ENCODE measurements at places on chromosomes 6 and 20.

DNA sequence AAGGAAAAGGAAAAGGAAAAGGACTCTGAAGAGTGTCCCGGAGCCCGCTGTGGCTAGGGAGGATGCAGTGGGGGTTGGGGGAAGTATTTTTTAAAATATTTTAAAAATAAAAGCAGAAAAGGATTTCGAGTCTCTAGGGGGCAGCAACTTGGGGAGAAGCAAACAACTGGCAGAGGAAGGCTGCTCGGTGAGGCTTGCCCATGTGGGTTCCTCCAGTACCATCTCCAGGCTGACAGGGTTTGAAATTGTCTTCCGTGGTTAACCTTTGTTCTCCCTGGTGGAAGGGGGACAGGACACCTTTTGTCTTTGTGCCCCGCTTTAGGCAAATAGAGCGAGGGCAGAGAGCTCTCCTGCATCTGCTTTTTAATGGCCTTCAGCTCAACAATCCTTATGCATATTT is 60.4 kb upstream of the SNX9 start:
- DNase-seq, result no peak

- DNase-seq, result peak; percentile 96
Measured at GRCh38 chr20:47453167-47453782, 48.4 kb upstream of the NCOA3 start.

DNA sequence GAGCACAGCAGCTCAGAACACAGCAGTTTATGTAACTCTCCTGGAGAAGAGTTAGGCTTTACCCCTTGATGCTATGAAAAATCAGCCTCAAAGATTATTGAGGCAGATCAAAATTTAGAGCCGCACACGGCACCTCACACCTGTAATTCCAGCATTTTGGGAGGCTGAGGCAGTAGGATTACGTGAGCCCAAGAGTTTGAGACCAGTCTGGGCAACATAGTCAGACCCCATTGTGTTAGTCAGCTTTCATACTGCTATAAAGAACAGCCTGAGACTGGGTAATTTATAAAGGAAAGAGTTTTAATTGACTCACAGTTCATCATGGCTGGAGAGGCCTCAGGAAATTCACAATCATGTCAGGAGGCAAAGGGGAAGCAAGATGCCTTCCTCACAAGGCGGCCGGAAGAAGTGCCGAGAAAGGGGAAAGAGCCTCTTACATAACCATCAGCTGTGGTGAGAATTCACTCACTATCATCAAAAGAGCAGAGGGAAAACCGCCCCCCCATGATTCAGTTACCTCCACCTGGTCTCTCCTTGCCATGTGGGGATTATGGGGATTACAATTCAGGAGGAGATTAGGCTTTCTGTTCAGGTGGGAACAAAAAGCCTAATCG is 87.7 kb downstream of the SGK1 start:
- DNase-seq, result no peak

- no peak for DNase-seq
Measured at GRCh38 chr6:34057191-34057590, 88.7 kb downstream of the GRM4 start.

GRCh38 chr6:125957845-125958244 is 1.3 kb downstream of the HINT3 start:
- no peak for DNase-seq

DNA sequence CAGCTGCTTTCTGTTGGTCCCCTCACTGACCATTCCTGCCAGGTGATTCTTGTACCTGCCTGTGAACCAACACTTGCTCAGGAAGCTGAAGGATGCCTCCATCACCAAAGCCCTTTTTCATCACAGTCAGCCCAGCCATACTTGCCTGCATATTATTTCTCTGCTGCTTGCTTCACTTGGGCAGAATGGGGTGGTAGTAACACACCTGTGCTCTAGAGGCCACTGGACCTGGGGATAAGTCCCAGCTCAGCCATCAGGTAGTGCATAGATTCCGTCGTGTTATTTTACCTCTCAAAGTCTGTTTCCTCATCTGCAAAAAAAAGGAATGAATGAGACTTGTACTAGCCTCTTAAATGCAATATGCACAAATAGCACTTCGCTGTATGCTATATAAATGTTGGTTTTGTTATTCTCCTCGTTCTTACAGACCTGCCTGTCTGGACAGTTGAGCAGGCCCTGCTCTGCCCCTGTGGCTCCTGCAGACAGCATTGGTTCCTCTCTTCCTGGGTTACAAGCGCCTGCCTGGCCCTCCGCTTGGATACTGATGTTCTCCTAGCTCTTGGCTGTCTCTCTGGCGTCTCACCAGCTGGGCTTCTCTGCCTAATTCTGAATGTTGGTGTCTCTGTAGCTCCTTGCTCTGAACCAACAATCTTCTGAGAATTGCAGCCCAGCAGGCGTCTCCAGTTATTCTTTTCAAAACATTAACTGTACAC is 151.8 kb downstream of the UNC5CL start:
- peak; percentile 48 for DNase-seq

All from islet precursor cell (in vitro differentiated cells).